Activated gamma-delta T cell treated with Interleukin-2 at 50 U/mL for 16 hours (primary cell): ENCODE measurements at places on chromosomes 12 and 14.

- DNase-seq = no peak
Observed at GRCh38 chr12:27334721-27335082, 2.1 kb downstream of the BMAL2 start.

DNA sequence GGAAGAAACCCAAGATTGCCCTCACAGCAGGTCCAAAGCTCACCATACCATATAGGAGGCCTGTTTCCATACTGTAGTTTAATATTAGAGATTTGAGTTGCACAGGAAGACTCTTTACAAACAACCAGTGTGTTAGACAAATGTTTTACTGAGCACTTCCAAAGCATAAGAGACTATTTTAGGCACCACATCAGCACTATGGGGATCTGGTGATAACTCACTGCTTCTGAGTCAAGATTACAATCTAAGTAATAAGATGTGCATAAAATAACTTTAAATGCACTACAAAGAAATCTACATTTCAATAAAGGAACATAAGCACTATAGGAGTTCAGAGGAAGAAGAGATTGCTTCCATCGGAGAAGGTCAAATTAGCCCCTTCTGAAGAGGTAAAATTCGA is 71.4 kb downstream of the SPPL3 start:
- DNase-seq = no peak

GRCh38 chr12:19972325-19973288 is 395.7 kb upstream of the PDE3A start:
- no peak for DNase-seq

DNA sequence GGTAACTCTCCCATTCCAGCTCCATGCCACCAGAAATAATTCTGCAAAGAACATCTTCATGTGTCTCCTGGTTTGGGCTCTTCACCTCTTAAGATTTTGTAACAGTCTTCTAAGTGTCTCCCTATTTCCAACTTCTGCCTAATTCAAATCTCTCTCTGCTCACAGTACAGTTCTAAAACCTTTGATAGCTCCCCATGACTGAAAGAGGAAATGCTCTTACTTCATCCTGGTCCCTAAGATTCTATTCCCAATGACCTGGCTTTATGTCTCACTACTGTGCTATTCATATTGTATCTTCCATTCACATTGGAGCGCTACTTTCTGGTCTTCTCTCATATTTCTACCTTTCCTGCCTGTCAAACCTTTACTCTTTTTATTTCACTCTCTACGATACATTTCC is 1.6 kb downstream of the AMN1 start:
- DNase-seq = no peak

GRCh38 chr12:6810758-6811157 is 10.9 kb upstream of the GPR162 start:
- DNase-seq = no peak

- DNase-seq = no peak
Observed at GRCh38 chr12:3313066-3313465, 177.9 kb upstream of the PRMT8 start.
